SK-N-SH (cell line): ENCODE measurements at places on chromosomes 5 and 9.
A peak's percentile ranks its signal among the peaks of the same experiment; 100 is the strongest.

- DNase-seq: no peak
These were observed 394.2 kb upstream of the PAPPA start for GRCh38 chr9:115759426-115759825.

- DNase-seq: peak; percentile 74
These were observed 4.1 kb downstream of the DNAJB5 start for GRCh38 chr9:34993502-34994259.

DNA sequence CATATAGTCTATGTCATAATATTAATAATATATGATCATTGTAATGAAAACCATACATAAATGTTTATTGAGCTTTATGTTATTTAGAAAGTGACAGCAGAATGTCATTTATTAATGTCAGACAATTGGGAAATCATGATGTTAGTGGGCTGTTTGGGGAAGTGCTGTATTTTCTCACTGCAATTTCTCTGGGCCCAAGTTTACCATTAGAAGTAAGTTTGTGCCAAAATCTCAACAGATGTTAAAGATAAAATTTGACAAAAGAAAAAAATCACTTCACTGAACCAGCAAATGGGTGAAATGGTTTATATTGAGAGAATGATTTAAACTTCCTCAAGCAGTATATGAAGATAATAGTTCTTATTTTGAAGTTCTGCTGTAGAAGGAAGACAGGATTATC, 433.2 kb upstream of the SMARCA2 start:
- no peak for DNase-seq

- no peak for DNase-seq
These were observed 604.2 kb upstream of the CLINT1 start for GRCh38 chr5:158463188-158463587.

- DNase-seq: no peak
These were observed 981 bp downstream of the TCOF1 start for GRCh38 chr5:150358261-150359095.

GRCh38 chr5:178071108-178071507, 42.2 kb upstream of the N4BP3 start:
- DNase-seq: no peak

GRCh38 chr5:178078197-178079010, 34.9 kb upstream of the N4BP3 start:
- no peak for DNase-seq
